T47D (cell line): ENCODE measurements at places on chromosomes 1 and 21.

DNA sequence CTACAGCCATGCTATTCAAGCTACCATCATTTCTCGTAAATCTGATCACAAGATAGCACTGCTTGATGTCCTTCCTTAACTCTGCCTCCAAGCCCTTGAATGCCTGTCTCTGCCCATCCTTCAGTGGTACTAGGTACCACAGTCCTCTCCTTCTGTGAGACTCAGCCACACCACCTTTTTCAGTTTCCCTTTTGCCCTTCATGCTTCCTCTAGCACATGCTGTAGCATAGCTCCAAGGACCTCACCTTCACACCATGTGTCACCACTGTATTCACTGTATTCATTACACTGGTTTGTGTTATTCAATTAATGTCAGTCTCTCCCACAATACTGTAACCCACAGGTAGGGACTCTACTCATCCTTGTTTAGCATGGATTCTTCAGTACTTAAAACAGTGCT is 8.0 kb upstream of the TP53BP2 start:
- DNase-seq = no peak

- DNase-seq = no peak
Measured at GRCh38 chr1:184945029-184945428, 29.3 kb downstream of the NIBAN1 start.

GRCh38 chr1:6795661-6796060 is 10.4 kb downstream of the CAMTA1 start:
- DNase-seq = no peak

DNA sequence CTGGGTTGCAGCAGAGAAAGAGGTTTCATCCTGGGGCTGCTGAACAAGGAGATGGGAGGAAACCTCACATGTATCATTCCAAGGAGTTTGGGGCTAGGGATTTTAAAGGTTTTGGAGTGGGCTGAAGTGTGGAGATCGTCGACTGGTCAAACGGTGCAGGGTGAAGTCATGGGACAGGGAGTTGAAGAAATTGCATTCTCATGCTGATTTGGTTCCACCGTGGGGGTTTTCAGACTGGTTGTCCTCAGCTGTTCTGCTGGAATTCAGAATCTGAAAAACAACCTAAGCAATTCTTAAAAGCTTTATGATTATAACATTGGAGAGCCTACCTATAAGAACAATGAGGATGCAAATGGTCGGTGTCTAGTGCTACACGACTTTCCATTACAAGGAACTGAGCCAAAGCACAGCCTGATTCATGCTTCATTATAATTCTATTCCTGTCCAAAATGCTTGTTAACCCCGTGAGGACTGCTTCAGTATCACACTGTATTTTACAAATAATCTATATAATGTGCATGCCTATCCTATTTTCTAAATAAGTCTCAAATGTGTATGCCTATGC is 242.7 kb downstream of the TM2D1 start:
- DNase-seq = no peak

DNA sequence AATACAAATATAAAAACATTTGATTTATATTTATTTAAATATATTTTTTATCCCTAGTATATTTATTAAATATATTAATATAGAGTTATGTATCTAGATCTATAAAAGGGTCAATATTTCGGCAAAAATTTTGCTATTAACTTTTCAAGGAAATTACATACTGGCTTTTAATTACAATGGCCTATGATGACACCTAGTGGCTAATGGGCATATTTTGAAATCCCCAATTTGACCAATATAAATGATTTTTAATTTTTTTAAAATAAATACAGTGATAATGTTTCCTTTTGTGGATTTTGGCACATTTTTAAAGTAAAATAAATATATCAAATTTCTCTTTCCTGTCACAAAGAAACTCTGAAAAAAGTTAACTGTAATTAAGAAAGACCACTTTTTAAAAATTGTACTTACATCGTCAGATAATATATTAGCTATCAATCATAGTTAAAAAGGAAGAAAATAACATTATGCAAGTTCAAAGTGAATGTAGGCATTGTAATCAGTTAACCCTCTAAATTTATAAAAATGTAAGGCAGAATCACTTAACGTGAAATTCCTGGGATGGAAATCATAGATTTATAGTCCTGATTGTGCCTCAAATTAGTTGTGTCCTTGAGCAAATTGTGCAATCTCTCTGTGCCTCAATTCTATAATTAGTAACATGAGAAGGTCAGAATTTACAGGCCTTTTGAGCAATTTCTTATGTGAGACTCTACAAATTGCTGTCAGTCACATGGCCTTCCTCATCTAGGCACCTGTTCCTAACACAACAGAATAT is 25.6 kb upstream of the RGS13 start:
- no peak for DNase-seq

DNA sequence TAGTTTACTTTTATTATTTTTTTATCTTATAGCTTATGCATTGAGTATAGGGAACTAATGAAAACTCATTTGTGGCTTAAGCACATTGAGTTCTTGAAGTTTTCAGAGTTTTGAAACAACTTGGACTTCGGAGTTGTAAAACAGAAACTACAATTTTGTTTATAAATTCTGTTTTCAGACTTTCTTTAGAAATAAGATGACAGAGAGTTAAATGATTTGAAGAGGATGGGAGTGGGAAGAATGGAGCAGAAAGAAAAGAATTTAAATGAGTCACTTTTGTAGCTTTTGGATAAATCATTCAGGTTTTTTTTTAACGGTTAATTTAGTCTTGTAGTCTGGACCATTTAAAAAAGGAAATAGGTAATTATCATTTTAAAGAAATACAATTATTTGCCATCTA is 32.3 kb downstream of the INKA2 start:
- DNase-seq = no peak

DNA sequence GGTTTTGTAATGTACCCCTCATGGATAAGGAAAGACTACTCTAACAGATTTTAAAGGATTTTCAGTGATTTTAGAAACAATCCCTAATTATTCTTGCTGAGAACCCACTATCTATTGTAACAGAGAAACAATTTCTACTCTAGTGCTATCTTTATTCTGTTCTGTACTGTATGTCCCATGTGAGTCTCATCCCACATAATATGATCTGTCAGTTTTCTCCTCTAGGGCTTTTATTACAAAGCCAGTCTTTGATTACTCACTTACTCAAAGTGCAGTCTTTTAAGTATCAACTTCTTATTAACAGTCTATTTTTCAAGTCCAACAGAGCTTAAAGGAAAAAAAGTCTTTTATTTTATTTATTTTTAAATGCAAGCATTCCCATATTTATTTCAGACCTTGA is 54.8 kb downstream of the CTH start:
- DNase-seq = no peak

- no peak for DNase-seq
Measured at GRCh38 chr1:7940034-7940433, 605 bp downstream of the TNFRSF9 start.

DNA sequence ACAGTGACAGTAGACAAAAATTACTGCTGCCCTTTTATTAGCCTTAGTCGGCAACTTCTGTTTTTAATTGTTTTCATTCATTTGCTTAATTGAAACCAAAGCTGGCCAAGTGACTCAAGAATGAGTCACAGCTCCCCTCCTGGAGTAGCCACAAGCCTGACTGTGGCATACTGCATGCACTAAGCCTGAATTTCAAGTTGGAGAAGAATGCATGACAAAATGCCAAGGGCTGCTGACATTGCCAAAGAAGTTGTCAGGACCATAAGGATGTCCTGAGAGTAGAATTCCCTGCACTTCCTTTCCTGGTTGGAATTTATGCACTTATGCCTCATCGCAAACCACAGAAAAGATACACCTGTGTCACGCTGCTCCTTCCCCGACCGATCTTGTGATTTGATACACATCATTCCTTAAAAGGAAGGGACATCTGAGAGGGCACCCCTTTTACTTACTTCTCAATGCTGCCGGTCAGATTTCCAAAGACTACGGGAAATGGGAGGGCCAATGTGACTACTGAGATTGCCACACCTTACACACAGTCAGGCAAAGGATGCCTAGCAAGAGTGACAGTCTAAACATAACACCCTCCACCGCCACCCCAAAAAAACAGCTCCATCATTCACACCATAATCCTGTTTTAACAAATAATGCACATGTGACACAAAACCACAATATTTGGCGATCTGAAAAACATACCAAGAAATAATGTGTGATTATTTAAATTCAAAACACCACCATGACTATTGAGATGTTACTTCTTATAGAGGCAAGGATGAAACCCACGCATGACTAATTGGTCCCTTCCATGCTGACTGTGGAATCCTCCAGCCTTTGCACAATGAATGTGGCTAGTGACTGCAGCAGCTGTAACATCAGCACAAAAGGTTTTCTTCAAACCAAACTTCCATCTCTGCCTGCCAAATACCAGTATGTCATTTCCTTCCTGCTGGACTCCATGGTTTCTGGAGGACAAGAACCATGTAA is 28.2 kb downstream of the VAV3 start:
- DNase-seq = peak; percentile 94
